ENCODE measurements at places on chromosomes 3 and 15. TPM values are rescaled to one million over a fixed set of nuclear protein-coding genes. Genes with fewer than 3 reads are reported as not detected.

DNA sequence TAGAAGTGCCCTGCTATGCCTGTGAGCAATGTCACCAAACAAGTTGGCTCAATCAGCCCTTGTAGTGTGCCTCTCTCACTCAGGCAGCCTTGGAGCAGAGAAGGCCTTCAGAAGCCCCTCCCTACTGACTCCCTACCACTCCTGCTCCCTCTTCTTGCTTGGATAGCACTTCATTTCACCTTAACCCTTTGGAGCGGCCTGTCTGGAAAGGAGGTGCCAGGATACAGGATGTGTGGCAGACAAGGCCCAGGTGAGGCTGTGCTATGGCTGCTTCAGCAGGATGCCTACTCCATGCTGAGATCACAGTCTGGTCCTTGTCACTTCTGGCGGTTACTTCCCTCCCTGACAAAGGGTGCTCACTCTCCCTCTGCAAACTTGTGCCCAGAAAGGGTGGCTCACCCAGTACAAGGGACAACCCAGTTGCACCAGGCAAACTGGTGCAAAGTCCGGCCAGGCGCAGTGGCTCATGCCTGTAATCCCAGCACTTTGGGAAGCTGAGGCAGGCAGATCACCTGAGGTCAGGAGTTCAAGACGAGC is 1.1 kb downstream of the MON1A start:
- no peak for DNase-seq
- no peaks in the 10 kb centered on the region for H3K27me3 ChIP-seq
- peaks cover 11% of the 10 kb centered on the region for H3K4me1 ChIP-seq
- H3K27ac ChIP-seq = no peak overlapping the region

DNA sequence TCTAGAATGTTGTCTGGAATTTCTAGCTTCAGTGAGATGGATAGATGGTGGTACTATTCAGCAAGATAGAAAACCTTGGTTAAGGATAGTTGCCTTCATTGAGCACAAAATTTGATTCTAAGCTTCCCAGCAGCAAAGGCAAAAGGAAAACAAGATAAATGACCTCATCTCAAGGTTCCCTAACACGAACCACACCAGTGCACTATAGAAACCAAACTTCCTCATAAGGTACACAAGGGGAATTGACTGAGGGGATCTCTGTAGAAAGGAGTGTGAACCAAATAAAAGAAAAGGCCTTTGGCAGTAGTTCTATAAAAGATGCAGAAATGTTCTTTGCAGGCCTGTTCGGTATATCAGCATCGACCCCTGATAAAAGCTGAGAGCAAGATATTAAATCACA is 288.9 kb downstream of the SHQ1 start:
- no peak overlapping the region for H3K27ac ChIP-seq
- no peaks in the 10 kb centered on the region for H3K27me3 ChIP-seq
- no peaks in the 10 kb centered on the region for H3K36me3 ChIP-seq
- no peak overlapping the region for H3K4me3 ChIP-seq

The CCR3 gene
- not detected for total RNA-seq

DNA sequence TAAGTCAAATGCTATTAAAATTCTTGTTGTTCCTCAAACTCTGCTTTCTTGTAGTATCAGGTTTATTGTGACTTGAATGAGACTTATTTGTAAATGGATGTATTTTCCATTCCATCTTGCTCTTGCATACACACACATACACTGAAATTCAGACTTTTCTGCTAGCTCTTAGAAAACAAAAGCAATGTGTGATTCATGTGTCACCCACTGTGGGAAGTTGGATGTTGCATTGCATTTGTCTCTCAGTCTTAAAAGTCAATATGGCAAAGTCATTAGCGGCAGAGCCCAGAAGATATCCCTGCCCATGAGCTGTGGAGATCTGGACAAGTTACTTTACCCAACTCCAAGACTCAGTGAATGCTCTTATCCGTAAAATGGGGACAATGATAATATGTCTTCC is 357.2 kb upstream of the TPRG1 start:
- H3K36me3 ChIP-seq = no peaks in the 10 kb centered on the region
- no peak overlapping the region for H3K4me3 ChIP-seq
- no peak overlapping the region for H3K27ac ChIP-seq

GRCh38 chr15:100284701-100285100 is 57.1 kb downstream of the ADAMTS17 start:
- DNase-seq = peak; percentile 90
- H3K36me3 ChIP-seq = no peaks in the 10 kb centered on the region
- H3K27me3 ChIP-seq = no peaks in the 10 kb centered on the region

- peaks cover 93% of the 10 kb centered on the region for H3K36me3 ChIP-seq
- H3K4me1 ChIP-seq = peaks cover 98% of the 10 kb centered on the region
- peak; percentile 93 for DNase-seq
- no peaks in the 10 kb centered on the region for H3K27me3 ChIP-seq
- peak overlapping the region; percentile 100 for H3K27ac ChIP-seq
These were observed 9.8 kb downstream of the SYNM start for GRCh38 chr15:99114511-99115299.

GRCh38 chr3:194244167-194244566 is 107.0 kb downstream of the CPN2 start:
- H3K4me1 ChIP-seq = peaks cover 3% of the 10 kb centered on the region
- no peak overlapping the region for H3K4me3 ChIP-seq
- DNase-seq = no peak
- no peaks in the 10 kb centered on the region for H3K27me3 ChIP-seq
- H3K36me3 ChIP-seq = no peaks in the 10 kb centered on the region

GRCh38 chr3:69811452-69812401 is 72.5 kb downstream of the MITF start:
- H3K27ac ChIP-seq = no peak overlapping the region
- no peak for DNase-seq
- peaks cover 72% of the 10 kb centered on the region for H3K4me1 ChIP-seq
- H3K27me3 ChIP-seq = no peaks in the 10 kb centered on the region
- no peaks in the 10 kb centered on the region for H3K36me3 ChIP-seq
- no peak overlapping the region for H3K4me3 ChIP-seq

DNA sequence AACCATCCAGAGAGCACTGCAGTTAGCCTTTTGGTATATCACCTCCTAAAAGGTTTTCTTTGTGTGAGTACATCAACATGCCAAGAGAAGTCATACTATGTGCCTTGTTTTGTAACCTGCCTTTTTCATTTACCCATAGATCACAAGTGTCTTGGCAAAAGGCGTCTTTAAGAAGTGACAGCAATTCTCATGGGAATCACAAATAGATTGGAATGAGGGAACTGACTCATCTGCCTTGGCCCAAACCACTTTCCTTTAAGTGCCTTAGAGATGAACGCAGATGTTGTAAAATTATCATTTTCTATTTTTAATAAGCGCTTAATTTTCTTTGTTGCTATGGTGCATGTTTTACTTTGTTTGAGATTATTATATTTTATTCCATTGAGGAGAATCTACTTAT is 20.7 kb upstream of the POMGNT2 start:
- no peak overlapping the region for H3K27ac ChIP-seq
- no peak overlapping the region for H3K4me3 ChIP-seq
- DNase-seq = no peak

DNA sequence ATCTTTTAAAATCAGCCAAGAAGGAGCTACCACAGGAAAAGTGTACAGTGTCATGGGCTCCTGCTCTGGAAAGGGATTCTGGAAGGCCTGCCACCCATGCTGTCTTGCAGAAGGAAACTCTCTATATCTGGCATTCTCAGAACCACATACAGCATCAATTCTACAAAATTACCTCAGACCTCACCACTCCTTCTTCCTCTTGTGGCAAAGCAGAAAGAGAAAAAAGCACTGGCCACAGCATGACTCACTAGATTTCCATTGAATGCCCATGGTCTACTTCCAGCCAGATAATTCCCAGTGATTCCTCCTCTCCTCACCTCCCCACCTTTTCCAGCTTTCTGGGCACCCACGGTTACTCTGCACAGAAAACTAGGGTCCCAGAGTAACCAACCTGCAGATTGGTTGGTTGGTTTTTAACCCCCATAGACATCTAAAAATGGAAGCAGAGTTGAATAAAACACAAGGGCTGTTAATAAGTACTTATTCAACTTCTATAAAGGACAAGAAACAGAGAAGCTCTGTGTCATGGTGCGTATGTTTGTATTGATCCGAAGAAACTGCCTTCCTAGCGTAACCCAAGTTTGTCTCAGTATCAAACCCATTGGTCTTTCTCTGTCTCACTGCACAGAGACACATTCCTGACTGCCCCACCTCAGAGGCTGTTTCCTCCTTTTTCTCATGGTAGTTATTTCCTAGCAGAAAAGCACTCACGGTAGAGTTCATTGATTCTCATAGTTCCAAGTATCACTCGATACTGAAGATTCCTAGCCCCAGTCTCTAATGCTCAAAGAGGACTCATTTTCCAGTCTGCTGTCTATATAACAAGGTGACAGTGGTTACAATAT is 67.7 kb downstream of the LDHAL6B start:
- H3K27ac ChIP-seq = no peak overlapping the region
- DNase-seq = no peak
- H3K4me1 ChIP-seq = no peaks in the 10 kb centered on the region
- H3K27me3 ChIP-seq = no peaks in the 10 kb centered on the region

DNA sequence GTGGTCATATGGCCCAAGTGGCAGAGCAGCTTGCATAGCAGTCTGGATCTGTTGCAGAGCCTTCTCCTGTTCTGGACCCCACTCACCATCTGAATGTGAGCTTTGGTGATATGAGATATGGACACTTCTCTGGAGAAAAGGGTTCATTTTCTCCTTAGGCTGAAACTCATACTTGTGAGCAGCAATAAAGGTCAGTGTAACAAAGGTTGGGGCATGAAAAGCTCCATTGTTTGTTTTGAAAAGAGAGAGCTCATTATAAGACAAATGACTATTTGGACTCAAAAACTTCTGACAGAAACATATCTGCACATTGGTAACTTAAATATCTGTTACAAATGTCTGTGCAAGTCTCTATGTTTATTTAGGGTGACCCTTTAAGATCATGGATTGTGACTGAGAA is 517.3 kb downstream of the MFSD1 start:
- no peak for DNase-seq
- no peak overlapping the region for H3K27ac ChIP-seq
- no peaks in the 10 kb centered on the region for H3K27me3 ChIP-seq
- no peaks in the 10 kb centered on the region for H3K36me3 ChIP-seq
- no peaks in the 10 kb centered on the region for H3K4me1 ChIP-seq

The SAMD7 gene
- total RNA-seq = not detected

DNA sequence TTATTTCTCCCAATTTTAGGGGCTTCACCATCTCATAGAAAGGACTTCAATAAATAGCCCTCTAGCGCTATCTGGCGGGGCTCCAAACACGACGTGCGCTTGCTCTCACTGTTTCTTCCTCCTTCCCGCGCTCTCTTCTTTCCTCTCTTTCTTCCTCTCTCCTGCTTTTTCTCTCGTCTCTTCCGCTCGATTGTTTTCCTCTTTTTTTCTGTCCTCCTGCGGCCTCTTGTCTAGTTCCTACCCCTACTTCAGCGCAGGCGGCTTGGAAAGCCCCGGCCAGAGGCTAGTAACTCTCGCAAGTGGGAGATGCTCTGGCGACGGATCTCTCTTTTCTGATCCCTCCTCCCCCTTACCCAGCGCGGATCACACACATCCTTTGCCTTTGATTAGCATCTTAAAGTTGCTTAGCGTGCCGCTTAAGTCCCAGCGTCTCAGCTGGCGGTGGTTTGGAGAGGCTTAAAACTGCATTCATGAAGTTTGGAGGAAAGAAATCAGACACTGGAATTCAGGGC is 6.2 kb upstream of the MEIS2 start:
- DNase-seq = peak; percentile 85
- H3K36me3 ChIP-seq = no peaks in the 10 kb centered on the region
- H3K4me3 ChIP-seq = peak overlapping the region; percentile 87
- peak overlapping the region; percentile 95 for H3K27ac ChIP-seq
- H3K4me1 ChIP-seq = no peaks in the 10 kb centered on the region

- peaks cover 20% of the 10 kb centered on the region for H3K36me3 ChIP-seq
- DNase-seq = no peak
- H3K27ac ChIP-seq = no peak overlapping the region
- H3K4me3 ChIP-seq = no peak overlapping the region
These were observed 30.3 kb downstream of the DHX36 start for GRCh38 chr3:154294016-154294415.

DNA sequence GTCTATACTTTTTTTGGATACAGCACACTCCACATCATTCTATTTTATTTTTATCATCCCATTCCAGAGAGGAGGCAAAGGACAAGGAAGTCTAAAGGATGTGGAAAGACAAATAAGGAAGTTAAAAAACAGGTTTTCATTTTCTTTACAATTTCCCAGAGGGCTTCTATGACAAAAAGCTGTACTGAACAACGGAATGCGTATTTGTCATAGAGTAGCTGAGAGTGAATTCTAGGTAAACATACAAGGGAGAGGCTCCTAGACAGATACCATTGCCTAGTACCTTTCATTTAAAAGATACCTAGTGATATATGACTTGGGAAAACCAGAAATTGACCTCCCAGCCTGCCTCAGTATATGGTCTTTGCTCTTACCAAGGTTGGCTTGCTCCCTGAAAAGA is 341.7 kb downstream of the FHIT start:
- no peak for DNase-seq
- H3K36me3 ChIP-seq = no peaks in the 10 kb centered on the region
- H3K27ac ChIP-seq = no peak overlapping the region

The ZNF660 gene
- total RNA-seq = 3.3 TPM

GRCh38 chr3:167520266-167521005 is 46.6 kb upstream of the SERPINI2 start:
- H3K4me3 ChIP-seq = no peak overlapping the region
- no peak overlapping the region for H3K27ac ChIP-seq
- no peaks in the 10 kb centered on the region for H3K4me1 ChIP-seq
- H3K27me3 ChIP-seq = no peaks in the 10 kb centered on the region
- H3K36me3 ChIP-seq = no peaks in the 10 kb centered on the region
- no peak for DNase-seq

DNA sequence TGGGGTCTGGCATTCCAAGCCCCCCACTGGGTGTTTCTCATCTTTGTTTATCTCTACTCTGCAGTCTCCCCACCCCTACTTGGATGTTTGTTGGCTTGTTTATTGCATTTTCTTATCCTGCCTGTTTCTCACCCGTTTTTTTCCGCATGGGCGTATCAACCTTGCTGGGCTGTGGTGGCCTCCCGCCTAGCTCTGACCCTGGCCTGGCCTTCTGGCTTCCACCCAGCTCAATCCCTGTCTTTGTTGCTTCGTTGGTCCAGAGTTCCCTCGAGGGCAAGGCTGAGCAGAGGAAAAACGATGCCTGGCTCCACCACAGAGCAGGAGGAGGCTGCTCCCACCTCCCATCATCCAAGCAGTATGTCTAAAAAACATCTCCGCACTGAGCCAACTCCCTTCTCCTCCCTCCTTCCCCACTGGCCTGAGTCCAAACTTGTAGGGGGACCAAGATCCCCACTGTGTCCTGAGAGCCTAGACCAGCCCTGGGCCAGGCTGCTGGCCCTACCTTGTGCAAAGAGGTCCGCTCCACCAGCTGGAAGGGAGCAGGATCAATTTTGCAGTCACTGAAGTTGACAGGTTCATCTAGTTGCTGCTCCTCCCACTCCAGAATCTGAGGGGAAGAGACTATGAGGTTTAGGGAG is 9.8 kb downstream of the CLCN2 start:
- peaks cover 4% of the 10 kb centered on the region for H3K4me1 ChIP-seq
- H3K4me3 ChIP-seq = no peak overlapping the region
- H3K27ac ChIP-seq = no peak overlapping the region
- no peak for DNase-seq
- H3K36me3 ChIP-seq = peaks cover 18% of the 10 kb centered on the region

The PRICKLE2 gene
- 61.1 TPM for total RNA-seq

GRCh38 chr3:175430983-175431773 is 572.0 kb downstream of the NAALADL2 start:
- no peaks in the 10 kb centered on the region for H3K36me3 ChIP-seq
- no peak overlapping the region for H3K27ac ChIP-seq
- DNase-seq = no peak
- no peak overlapping the region for H3K4me3 ChIP-seq
- peaks cover 13% of the 10 kb centered on the region for H3K4me1 ChIP-seq
- no peaks in the 10 kb centered on the region for H3K27me3 ChIP-seq

The TUSC2 gene
- total RNA-seq = 54.7 TPM

The XYLB gene
- total RNA-seq = 2.5 TPM
